ENCODE measurements at places on chromosomes 12 and 14.

GRCh38 chr12:3333991-3334391 is 157.0 kb upstream of the PRMT8 start:
- no peak overlapping the region for H3K27ac ChIP-seq
- no peaks in the 10 kb centered on the region for H3K36me3 ChIP-seq
- H3K4me1 ChIP-seq = peaks cover 4% of the 10 kb centered on the region
- peaks cover 37% of the 10 kb centered on the region for H3K27me3 ChIP-seq

DNA sequence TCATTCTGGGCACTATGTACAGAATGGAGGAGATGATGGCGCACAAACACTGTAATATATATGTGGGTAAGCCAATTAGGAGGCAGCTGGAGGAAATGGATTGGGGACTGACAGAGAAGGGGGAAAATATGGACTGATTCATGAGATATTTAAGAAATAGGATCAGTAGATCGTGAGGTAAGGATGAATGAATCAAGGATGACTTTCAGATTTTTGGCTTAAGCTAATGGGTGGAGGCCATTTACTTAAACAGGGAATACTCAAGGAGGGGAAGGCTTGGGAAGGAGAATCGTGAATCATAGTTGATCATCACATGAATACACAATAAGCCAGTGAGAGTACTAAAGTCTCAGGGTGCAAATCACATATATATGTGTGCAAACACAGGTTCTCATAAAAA is 11.2 kb upstream of the GNPNAT1 start:
- H3K4me3 ChIP-seq = no peak overlapping the region
- DNase-seq = no peak
- no peaks in the 10 kb centered on the region for H3K4me1 ChIP-seq

DNA sequence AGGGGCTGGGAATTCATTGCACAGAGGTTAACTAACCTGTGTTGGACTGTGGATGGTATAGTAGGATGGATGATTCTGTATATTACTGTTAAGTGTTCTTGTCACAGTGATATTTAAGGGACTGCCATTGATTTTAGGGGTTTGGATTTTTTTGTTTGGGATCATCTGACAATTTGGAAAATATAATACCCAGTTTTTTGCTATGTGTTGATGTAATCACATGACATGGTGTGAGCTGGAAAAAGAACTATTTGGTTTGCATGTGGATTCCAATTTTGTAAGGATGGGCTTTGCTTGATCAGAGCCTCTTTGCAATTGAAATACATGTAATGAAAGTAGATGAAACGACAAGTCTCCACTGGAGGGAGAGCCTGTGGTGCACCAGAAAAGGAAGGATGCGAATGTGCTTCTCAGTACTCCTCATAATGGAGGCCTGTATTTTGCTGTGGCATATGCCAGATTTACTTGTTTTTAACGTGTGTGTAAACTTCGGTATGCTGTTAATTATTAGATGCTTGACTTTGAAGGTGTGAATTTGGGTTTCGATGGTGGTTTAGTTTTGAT is 2.7 kb downstream of the DYRK2 start:
- no peaks in the 10 kb centered on the region for H3K27me3 ChIP-seq
- H3K27ac ChIP-seq = peak overlapping the region; percentile 92
- H3K36me3 ChIP-seq = peaks cover 17% of the 10 kb centered on the region
- no peak for DNase-seq

- no peaks in the 10 kb centered on the region for H3K27me3 ChIP-seq
- H3K4me3 ChIP-seq = no peak overlapping the region
- no peak overlapping the region for H3K27ac ChIP-seq
- DNase-seq = no peak
- peaks cover 14% of the 10 kb centered on the region for H3K4me1 ChIP-seq
Observed at GRCh38 chr12:6062757-6063735, 61.4 kb downstream of the VWF start.

DNA sequence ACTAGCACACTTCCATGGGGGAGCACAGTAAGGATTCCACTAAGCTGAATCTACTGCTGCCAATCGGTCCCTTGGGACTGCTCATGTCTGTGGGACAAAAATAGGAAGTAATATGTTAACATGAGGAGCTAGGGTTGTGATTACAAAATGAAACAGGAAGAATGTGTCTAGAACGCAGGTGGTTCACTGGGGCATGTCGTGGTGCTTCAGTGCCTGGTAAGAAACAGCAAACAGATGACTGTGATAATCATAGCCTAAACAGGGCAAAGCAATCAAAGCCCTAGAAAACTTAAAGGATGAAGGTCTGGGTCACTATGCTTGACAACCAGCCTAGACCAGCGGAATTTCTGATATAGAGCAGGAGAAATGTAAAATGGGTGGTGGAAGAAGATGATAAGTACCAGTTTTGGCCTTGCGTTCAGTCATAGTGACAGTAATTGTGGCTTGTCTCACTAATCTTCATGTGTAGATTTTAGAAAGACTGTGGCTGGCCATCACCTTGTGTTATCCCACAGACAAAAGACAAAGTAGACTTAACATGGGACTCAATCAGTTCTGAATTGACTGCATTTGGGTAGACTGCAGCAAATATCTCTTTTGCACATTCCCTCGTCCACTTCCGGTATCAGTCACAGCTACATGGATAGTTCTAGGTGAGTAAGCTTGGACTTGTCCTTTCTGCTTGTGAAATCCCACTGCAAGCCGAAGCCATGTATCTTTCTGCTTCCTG is 51.4 kb downstream of the WASHC3 start:
- no peak overlapping the region for H3K4me3 ChIP-seq
- H3K4me1 ChIP-seq = no peaks in the 10 kb centered on the region
- H3K36me3 ChIP-seq = peaks cover 6% of the 10 kb centered on the region
- H3K27ac ChIP-seq = no peak overlapping the region
- no peaks in the 10 kb centered on the region for H3K27me3 ChIP-seq
- DNase-seq = no peak

GRCh38 chr14:98341211-98341610 is 930.8 kb downstream of the BCL11B start:
- peaks cover 10% of the 10 kb centered on the region for H3K4me1 ChIP-seq
- H3K4me3 ChIP-seq = no peak overlapping the region
- peaks cover 3% of the 10 kb centered on the region for H3K27me3 ChIP-seq
- H3K36me3 ChIP-seq = no peaks in the 10 kb centered on the region

GRCh38 chr14:24095271-24096068 is 1.4 kb downstream of the PCK2 start:
- H3K36me3 ChIP-seq = no peaks in the 10 kb centered on the region
- H3K4me3 ChIP-seq = peak overlapping the region; percentile 81

- H3K4me1 ChIP-seq = peaks cover 14% of the 10 kb centered on the region
- no peak overlapping the region for H3K27ac ChIP-seq
- no peak overlapping the region for H3K4me3 ChIP-seq
- DNase-seq = no peak
- H3K36me3 ChIP-seq = no peaks in the 10 kb centered on the region
Observed at GRCh38 chr12:11543457-11544158, 105.9 kb upstream of the ETV6 start.

- H3K36me3 ChIP-seq = no peaks in the 10 kb centered on the region
- H3K4me3 ChIP-seq = no peak overlapping the region
- peaks cover 5% of the 10 kb centered on the region for H3K4me1 ChIP-seq
- H3K27me3 ChIP-seq = no peaks in the 10 kb centered on the region
- no peak for DNase-seq
Observed at GRCh38 chr12:19799216-19799615, 359.9 kb downstream of the AEBP2 start.

DNA sequence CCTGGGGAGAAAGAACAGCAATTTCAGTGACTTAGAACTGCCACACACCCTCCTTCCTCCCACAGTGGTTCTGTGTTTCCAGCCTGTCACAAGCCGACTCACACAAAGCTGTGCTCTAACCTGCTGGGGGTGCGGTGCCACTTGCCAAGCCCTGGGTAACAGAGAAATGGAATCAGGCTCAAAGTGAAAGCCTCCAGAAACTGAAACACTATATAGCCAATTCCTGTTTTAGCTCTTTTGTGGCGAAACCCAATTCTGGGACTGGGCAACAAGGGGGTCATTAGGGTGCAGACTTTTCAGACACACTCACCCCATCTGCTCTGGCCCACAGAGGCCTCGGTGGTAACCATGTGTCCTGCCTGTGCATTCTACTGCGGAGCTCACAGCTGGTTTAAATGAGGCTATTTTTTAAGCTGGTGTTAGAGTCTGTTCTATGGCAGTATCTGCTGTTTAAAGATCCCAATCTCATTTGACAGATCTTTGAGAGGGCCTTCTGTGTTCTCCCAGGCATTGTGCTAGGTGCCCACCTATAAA is 15.2 kb upstream of the ACTR6 start:
- H3K4me1 ChIP-seq = peaks cover 9% of the 10 kb centered on the region
- H3K27ac ChIP-seq = no peak overlapping the region
- no peaks in the 10 kb centered on the region for H3K36me3 ChIP-seq
- H3K4me3 ChIP-seq = no peak overlapping the region
- DNase-seq = no peak

DNA sequence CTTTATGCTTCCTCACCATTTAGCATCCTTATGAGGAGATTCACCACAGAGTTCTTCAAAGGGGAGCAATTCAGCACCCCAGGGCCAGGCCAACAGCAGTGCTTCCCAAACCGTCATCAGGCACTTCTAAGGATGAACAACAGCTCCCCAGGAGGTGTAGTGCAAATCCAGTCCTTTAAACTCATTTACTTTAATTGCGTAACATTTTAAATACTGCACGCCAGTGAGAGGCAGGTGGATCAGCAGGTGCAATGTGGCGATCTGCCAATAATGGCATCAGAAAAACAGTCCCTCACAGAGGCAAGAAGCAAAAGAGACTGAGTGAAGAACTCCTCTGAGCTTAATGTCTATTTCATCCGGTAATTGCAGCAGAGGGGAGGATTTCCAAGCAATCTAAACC is 770.9 kb upstream of the FOXG1 start:
- peaks cover 1% of the 10 kb centered on the region for H3K27me3 ChIP-seq
- H3K4me3 ChIP-seq = no peak overlapping the region
- no peaks in the 10 kb centered on the region for H3K36me3 ChIP-seq
- H3K4me1 ChIP-seq = no peaks in the 10 kb centered on the region
- DNase-seq = no peak

GRCh38 chr12:76562130-76562529 is 2.6 kb upstream of the OSBPL8 start:
- peaks cover 2% of the 10 kb centered on the region for H3K36me3 ChIP-seq
- H3K4me1 ChIP-seq = peaks cover 24% of the 10 kb centered on the region
- DNase-seq = no peak
- no peak overlapping the region for H3K27ac ChIP-seq
- H3K27me3 ChIP-seq = no peaks in the 10 kb centered on the region
- no peak overlapping the region for H3K4me3 ChIP-seq

DNA sequence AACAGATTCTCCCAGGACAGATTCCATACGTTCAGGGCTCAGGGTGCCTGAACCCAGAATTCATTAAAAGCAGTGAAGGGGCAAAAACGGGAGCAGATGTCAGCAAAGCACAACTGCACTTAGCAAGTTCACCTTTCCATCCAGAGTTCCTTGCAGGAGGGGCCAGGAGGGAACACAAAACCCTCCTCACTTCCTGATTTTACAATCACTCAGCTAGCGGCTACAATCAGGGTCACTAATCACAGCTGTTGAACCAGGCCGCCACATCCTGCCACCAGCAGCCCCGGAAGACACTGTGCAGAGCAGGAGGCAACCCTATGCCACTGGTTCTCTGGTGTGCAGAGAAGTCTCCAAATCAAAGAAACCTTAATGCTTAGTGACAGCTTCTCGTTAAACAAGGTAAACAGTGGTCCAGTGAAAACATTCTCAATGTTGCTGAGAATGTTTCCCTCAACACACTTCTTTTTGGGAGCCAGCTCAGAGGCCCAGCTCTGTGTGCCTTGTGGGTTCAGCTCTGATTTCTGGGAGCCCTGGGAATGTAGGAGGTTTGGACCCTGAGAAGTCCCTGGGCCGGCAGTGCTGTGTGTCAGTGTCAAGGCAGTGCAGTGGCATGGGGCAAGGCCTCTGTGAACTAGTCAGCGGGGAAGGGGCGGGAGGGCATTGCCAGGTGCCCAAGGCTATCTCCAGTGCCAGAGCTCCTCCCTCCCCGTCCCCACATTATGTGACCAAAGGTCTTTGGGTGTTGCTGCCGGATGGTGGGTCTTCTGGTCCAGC is 54.5 kb downstream of the VCPKMT start:
- peaks cover 40% of the 10 kb centered on the region for H3K4me1 ChIP-seq
- no peak overlapping the region for H3K4me3 ChIP-seq
- no peaks in the 10 kb centered on the region for H3K27me3 ChIP-seq

- no peaks in the 10 kb centered on the region for H3K36me3 ChIP-seq
- no peak overlapping the region for H3K27ac ChIP-seq
- no peak for DNase-seq
- H3K27me3 ChIP-seq = no peaks in the 10 kb centered on the region
- no peak overlapping the region for H3K4me3 ChIP-seq
Observed at GRCh38 chr12:68953536-68953935, 20.6 kb upstream of the CPM start.

DNA sequence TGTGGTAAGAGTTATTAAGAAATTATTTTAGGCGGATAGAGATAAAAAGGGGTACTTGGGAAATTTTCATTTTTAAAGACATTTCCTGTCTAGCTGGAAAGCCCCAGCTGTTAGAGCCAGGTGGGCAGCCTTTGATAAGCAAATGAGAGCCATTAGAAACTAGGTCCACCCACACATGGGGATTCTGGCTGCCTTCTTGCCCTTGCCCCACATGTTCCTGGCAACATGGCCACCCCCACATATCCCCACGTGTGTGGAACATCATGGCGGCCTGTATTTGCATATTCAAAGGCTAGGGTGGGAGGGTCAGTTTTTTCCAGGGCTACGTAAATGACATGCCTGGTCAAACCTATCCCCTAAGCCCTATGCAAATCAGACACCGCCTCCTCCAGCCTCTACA is 1382.1 kb downstream of the AACS start:
- no peak for DNase-seq
- H3K4me3 ChIP-seq = no peak overlapping the region
- H3K27me3 ChIP-seq = no peaks in the 10 kb centered on the region
- H3K27ac ChIP-seq = no peak overlapping the region

GRCh38 chr12:50922820-50923219 is 29.5 kb upstream of the HIGD1C start:
- peak overlapping the region; percentile 88 for H3K27ac ChIP-seq
- peaks cover 64% of the 10 kb centered on the region for H3K4me1 ChIP-seq

DNA sequence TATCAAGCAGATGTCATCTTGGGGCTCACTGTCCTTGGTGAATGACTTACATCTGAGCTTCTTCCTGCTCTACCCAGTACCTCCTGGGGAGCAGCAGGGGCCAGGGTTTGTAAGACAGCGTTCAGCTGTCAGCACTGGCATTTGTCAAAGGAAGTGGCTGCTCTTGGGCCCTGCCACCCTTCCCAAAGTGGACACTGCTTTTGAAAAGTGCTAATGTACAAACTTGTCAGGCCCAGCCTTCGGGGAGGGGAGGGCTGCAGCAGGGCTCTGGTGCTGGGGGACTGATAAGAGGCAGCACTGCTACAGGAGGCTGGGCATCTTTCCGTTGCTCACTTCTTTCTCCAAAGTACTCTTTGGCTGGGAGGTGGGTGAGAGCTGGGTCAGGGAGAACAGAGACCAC is 59.8 kb upstream of the RBM19 start:
- no peak overlapping the region for H3K27ac ChIP-seq
- H3K36me3 ChIP-seq = no peaks in the 10 kb centered on the region
- no peak for DNase-seq
- peaks cover 45% of the 10 kb centered on the region for H3K27me3 ChIP-seq

Data from mesothelial cell of epicardium (in vitro differentiated cells).